NCI-H1930 (cell line): ENCODE measurements at places on chromosomes 13 and 19.

DNA sequence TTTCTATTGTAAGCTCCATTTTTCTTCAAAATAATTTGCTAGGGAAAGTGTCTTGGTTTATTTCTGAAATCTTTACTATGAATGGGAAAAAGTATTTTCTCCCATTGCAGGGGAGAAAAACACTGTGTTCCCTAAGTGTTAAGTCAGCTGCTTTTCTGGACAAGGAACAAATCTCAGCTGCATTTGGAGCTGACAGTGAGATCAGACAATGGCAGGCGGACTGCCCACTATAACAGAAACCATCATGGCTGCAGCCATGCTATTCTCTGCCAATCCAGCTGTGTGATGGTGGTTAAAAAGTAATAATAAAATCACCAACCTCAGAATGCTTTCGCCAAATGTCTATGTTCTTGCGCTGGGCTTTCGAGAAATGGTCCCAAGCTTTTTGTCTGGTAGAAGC is 302.7 kb downstream of the DNAJC15 start:
- no peak for DNase-seq

- peak; percentile 25 for DNase-seq
These were observed 28.3 kb downstream of the IL12RB1 start for GRCh38 chr19:18058208-18059009.

GRCh38 chr13:76864259-76864658 is 21.9 kb downstream of the KCTD12 start:
- DNase-seq = no peak

- DNase-seq = peak; percentile 30
These were observed 65.6 kb downstream of the MCF2L start for GRCh38 chr13:113034451-113035212.

GRCh38 chr13:75915066-75915465 is 278.9 kb downstream of the LMO7 start:
- no peak for DNase-seq

DNA sequence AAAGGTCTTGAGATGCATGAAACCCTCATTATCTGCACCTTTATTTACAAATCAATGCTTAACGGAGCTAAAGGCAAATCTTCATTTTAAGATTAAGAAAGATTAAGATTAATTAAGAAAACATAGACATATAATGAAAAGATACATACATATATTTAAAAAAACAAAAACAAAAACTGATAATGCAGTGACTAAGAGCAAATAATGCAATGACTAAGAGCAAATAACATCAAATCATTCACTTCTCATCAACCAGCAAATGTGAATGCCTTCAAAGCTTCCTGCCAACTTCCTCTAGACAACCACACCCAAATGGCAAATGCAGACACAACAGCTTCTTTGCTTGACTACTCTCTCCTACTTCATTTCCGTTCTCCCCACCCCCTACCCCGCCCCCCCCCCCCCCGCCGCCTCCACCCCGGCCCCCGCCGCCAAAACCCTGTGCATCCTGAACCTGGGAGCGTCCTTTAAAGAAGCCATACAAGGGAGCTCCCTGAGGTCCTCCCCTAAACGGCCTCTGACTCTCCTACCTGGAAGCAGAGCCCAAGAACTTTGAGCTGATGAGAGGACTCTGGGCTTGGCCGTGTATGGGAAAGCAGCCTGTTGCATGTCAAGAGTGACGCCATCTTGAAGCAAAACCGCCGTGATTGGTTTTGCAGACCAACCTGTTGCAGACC is 24.5 kb downstream of the TEX101 start:
- no peak for DNase-seq

DNA sequence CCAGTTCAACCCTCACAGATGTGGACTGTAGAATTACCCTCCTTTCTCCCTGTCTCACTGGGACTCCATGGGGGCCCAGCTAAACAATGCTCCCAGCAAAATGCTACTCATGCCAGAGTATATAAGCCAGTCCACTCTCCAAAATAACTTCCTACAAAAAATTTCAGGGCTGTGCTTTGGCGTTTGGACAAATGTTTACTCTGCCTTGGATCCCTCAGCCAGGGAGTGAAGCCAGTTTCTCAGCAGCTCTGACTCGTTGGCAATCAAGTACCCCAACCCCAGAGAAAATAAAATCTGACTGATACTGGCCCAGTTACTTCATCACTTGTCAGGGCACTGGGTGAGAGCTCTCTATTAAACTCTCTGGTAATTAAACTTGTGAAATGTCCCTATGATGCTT is 250.4 kb downstream of the TSHZ3 start:
- no peak for DNase-seq

GRCh38 chr13:77749344-77749880 is 51.9 kb downstream of the SLAIN1 start:
- DNase-seq = no peak

DNA sequence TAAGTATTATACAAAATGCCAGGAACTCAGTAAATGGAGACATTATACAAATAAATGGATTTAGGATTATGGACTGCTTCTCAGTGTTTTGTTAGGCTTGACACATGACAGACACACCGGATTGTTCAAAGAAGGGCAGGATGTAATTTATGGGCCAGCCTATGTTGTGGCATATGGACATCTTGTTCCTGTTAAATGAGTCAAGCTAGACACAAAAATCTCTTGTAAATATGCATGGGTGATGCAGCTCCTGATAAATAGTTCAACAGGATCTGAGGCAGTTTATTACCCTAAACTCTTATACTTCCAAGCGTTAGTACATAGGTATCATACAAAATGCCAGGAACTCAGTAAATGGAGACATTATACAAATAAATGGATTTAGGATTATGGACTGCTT is 502.3 kb downstream of the TBC1D4 start:
- DNase-seq = no peak

DNA sequence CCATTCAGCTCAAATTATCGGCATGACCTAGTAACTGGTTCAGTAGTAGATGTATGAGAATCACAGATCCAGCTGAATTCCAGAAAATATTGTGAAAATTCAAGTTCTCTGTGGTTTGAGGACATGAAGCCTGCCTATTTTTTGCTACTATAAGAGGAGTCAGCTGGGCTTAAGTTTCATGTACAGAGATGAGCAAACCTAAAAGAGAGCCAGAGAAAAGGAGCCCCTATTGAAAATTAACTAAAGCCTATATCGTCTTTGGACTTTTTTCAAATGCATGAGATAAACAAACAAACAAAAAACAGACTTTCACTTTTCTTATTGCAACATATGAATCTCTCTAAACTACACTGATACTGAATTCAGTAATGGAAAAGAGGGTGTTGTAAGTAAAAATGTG is 106.8 kb upstream of the SPRY2 start:
- DNase-seq = no peak

DNA sequence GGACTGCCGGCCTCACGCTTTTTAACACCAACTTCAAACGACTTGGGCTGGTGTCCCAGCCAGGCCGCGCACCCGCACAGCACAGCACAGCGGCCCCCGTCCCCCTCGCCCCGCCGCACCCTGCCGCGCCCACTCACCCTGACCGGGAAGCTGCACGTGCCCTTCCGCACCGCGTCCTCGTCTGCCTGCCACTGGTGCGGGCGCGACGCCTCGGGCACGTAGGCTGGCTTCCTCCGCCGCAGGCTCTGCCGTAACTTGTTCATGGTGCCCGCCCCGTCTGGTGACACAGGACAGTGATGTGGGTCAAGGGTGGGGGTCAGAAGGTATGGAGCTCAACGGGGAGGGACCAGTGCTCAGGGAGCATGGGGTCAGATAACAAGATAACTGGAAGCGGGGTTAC is 6.2 kb downstream of the NUMBL start:
- DNase-seq = no peak

DNA sequence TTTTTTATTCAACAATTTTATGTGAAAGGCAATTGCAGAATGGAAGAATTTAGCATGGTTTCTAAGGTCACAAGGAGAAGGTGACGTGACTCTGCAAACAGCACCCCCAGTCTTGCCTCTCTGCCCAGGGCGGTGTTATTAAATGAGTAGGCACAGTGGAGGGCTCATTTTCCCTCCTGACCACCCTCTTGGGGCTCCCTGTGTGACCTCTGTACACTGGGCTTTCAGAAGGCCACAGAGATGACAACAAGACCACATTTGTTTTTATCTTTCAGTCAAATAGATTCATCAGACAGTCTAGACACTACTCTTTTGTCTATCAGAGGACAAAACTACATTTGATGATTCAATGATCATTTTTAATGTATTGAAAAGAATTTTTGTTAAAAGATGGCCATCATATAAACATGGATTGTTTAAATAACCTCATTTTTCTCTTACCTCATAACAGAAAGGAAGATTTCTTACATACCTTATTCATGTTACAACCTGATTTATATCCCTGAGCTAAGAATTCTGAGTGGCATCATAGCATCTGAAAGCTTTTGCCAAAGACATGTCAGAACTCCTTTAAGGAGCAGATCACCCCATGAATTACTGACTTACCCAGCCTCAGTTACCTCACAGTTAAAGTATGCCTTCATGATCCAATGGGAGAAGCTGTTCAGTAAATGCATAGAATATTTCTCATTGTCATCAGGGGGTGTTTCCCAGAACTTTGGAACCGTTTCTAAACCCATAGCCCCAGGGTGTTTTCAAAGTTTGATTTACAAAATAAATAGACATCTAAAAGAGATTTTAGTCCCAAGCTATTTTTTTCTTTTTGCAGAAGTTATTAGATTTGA is 184.0 kb upstream of the RFC3 start:
- DNase-seq = no peak

- DNase-seq = no peak
These were observed 3.3 kb downstream of the RPS19 start for GRCh38 chr19:41863209-41863931.

GRCh38 chr13:26680572-26680971 is 80.0 kb downstream of the GPR12 start:
- DNase-seq = no peak

- DNase-seq = peak; percentile 24
These were observed 7.0 kb downstream of the CUL4A start for GRCh38 chr13:113216254-113217048.

DNA sequence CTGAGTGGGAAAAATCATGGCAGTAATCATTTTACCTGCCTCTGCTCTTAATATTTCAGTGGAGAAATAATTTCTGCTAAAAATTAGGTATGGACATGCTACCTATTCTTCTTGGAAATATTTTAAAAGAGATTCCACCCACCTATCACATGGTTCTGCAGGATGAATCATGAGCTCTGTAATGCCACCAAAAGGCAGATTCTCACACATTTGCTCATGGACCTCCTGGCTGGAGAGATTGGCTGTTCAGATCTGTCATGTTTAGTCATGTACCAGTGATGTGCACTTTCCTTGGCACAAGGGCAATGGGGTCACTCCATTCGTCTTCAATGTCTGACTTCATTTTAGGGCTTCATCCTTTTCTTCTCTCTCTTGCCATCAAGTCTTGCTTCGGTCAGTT is 101.8 kb upstream of the MBNL2 start:
- no peak for DNase-seq

DNA sequence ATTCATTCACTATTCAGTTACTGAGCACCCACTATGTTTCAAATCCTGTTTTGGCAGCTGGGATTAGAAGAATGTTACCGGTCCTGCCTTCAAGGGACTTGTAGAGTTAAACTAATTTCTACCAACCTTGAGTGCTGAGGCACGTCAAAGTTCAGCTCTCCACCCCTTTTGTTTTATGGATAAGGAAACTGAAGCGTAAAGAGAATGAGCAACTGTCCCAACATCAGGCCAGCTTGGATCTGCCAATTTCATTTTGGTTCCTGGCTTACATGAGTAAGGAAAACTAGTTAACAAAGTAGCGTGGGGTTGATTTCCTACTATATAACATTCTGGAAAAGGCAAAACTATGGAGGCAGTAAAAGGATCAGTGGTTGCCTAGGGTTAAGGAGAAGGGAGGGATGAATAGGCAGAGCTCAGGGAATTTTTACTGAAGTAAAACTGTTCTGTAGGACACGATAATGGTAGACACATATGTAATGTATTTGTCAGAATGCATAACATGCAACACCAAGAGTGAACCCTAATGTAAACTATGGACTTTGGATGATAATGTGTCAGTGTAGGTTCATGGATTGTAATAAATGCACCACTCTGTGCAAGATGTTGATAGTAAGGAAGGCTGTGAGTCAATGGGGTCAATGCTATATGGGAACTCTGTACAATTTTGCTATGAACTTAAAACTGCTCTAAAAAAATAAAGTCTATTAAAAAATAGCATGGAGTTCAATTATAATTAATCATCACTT is 19.9 kb upstream of the MTIF3 start:
- DNase-seq = no peak

GRCh38 chr13:45119991-45120864 is at the start of gene GTF2F2:
TSS of gene GTF2F2 (plus strand) at chr13:45120510. CDS start at chr13:45120656, 146 bp downstream.
- DNase-seq = peak; percentile 84

- DNase-seq = no peak
These were observed 42.1 kb upstream of the C1QTNF9 start for GRCh38 chr13:24267274-24267673.

DNA sequence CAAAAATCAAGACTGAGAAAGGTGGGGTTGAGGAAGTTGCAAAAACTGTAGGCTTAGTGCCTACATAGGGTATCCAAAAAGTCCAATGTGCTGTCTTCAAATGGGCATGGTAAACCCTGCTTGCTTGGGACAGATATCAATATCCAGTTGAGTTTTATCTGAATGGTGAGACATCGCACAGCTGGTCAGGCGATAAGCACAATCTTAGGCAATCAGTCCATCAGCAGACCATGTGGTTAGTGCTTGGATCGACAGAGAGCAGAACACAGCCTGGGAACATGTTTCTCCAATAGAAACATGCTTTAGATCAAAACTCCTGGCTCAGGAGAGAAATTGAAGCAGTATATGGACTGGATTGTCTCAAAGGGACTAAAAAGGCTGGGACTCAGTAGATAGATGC is 151.3 kb upstream of the IPO5 start:
- no peak for DNase-seq

GRCh38 chr19:31817971-31818797 is 468.9 kb upstream of the TSHZ3 start:
- no peak for DNase-seq

DNA sequence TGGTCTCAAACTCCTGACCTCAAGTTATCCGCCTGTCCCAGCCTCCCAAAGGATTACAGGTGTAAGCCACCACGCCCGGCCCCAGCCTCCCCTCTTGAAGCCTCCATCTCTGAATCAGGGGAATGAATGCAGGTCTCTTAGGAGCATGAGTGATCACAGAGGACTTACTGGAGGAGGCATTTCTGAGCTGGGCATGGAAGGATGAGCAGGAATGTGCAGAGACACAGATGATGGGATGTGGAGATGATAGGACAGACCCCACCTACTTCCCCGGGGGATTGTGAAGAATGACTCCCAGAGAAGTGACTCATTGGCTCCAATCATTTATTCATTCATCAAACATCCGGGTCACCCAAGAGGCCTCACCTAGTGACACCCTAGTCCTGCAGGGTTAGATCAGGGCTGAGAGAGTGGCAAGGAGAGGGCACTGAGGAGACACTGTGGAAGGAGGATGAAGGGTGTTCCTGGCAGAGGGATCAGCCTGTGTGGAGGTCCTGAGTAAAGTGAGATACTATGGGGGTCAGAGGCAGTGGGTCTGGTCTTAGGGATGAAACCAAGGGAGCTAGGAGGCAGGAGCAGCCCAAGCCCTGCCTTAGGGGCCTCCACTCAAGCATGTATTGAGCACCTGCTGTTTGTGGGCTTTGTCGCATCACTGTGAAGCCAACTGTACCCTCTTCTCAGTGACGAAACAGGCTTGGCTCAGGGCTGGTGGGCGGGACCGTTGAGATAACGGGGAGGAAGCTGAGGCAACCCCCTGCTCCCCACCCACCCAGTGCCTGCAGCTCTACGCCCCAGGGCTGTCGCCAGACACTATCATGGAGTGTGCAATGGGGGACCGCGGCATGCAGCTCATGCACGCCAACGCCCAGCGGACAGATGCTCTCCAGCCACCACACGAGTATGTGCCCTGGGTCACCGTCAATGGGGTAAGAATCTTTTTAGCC is 3.0 kb downstream of the IFI30 start:
- DNase-seq = no peak
